Astrocyte (in vitro differentiated cells and primary cell): ENCODE measurements at places on chromosomes 5 and 9. TPM values are rescaled to one million over a fixed set of nuclear protein-coding genes. Genes with fewer than 3 reads are reported as not detected.

GRCh38 chr9:125752070-125752628, 5.0 kb downstream of the PBX3 start:
- no peak for DNase-seq

DNA sequence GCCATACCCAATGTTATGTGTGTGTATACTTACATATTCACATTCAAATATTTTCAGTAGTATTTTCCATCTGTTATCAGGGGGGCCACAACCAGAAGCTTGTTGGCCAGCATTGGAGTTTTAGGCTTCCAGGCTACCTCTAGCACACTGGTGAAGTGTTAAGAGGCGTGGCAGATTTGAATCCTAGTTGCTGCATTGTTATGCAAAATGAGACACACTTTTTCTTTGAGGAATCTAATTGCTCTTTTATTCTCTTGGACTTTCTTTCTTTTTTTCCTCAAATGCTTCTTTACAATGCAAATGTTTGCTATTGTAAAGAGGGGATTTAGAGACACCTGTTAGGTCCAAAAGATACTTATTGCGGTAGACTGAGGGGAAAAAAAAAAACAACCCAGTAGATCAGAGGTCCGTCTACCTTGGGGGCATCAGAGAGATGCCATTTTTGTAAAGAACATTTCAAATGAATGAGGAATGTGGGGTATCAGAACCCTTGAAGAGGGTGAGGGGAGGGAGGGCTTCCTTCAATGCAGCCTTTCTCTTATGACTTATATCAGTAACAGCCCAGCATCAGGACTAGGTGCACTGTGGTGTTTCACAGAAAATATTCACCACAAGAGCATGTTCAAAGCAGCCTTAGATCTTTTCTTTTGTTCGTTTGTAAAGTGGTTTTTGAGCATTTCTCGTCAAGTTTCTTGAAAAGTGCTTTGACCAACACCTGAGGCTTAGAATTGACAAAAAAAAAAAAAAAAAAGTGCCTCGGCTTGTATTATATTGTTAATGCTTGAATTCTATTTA, 3.8 kb downstream of the SMARCA2 start:
- DNase-seq, result no peak

- DNase-seq, result no peak
These were observed 72.2 kb upstream of the FRRS1L start for GRCh38 chr9:109239240-109239639.

DNA sequence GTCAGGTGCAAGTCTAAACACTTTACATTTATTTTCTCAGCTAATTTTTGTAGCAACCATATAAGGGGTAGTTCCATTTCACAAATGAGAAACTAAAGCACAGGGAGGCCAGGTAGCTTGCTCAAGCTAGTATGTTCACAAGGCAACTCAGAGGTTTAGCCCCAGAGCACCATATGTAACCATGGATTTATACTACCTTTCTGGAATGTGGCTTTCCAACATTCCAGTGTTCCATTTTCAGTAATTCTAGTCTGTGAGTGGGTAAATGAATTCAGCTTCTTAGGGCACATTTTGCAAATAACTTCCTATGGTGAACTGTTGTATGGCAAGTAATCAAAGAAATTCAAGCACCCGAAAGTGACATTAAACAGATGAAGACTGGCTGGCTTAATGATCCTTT, 25.0 kb upstream of the CAST start:
- DNase-seq, result no peak

DNA sequence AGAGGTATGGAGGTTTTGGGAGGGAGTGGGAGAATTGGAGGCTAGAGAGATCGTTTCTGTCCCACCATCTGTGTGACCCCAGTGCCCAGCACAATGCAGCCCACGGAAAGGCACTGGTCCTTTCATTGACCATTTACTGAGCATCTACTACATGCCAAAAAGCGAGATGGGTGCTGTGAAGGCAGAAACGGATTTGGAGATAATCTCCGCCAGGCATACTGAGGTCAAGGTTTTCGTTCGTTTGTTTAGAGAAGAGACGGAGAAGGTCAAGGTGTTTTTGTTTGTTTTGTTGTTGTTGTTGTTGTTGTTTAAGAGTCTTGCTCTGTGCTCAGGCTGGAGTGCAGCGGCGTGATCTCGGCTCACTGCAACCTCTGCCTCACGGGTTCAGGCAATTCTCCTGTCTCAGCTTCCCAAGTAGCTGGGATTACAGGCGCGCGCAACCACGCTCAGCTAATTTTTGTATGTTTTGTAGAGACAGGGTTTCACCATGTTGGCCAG, 593 bp upstream of the ZBTB43 start:
- DNase-seq, result no peak

DNA sequence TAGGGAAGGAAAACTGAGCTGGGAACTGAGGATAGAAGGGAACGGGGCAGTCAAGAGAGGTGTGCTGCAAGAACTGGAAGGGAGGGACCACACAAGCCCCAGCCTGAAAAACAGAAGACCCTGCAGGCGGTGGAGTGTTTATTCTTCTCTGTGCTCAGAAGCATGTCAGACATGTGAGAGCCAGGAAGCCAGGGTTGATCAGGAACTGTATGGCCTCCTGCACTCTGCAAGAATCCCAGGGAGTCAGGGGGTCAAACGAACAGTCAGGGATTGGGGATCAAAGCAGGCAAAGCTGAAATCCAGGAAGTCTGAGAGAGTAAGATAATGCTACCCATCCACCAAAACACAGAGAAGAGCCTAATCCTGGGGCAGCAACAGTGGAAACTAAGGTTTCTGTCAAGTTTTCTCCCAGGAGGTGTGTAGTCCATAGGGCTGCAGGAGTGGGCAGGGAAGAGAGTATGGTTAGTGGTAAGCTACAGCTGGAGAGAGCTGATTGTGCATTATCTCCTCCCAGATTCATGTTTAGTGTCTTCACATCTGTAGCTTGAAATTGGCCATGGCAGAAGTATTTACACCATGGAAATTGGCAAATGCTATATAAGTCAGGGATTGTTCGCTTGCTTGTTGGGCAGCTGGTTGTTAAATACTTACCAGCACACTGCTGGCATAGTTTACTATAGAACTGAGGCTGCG, 115.4 kb upstream of the SLC44A1 start:
- no peak for DNase-seq

DNA sequence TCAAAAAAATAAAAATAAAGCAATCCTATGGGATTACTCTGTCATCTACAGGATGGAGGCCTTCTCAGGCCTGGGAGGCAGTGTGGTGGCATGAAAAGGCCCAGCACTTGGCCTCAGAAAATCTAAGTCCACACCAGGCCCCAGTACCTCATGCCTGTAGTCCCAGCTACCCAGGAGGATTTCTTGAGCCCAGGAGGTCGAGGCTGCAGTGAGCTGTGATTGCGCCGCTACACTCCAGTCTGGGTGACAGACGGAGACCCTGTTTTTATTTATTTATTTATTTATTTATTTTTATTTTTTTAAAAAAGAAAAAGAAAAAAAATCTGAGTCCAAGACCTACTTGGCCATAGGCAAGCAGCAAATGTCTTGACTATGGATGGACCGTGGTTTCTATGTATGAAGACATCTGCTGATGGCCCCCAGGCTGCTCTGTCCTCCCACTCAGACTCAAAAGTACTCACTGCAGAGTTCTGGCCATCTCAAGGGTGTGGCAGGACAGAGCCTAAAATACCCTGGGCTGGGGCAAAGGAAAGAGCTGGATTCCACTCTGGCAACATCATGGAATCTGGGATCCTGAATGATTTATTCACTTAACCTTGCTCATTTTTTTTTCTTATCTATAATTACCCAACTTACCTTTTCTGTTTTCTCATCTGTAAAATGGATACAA, 55.0 kb downstream of the ARHGEF37 start:
- DNase-seq, result no peak

DNA sequence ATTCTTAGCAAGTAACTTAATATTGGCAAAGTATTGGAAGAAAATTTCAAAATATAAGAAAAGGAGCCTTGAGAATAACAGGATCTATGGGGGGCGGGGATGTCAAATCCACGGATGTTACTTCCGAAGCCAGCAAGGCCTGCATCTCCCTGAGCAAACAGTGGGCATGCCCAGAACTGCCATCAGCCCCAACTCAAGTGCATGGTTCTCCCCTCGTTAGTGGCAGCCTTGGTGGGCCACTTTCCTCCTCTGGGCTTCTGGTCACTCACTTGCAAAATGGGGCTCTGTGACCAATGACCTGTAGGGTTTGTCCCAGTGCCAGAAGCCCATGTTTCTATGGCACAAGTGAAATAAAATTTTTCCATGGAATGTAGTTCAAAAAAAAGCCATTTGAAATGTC, 27.2 kb upstream of the MED10 start:
- no peak for DNase-seq

- peak; percentile 88 for DNase-seq
These were observed 30.1 kb downstream of the GALNT10 start for GRCh38 chr5:154220625-154221024.

GRCh38 chr5:149618581-149619248, 37.4 kb downstream of the ARHGEF37 start:
- peak; percentile 43 for DNase-seq

GRCh38 chr5:90968319-90968718, 409.7 kb downstream of the ADGRV1 start:
- DNase-seq, result peak; percentile 71

- DNase-seq, result no peak
These were observed 49.2 kb downstream of the MRPL36 start for GRCh38 chr5:1750469-1750868.

- no peak for DNase-seq
These were observed 18.5 kb downstream of the IFNA5 start for GRCh38 chr9:21286659-21287058.

DNA sequence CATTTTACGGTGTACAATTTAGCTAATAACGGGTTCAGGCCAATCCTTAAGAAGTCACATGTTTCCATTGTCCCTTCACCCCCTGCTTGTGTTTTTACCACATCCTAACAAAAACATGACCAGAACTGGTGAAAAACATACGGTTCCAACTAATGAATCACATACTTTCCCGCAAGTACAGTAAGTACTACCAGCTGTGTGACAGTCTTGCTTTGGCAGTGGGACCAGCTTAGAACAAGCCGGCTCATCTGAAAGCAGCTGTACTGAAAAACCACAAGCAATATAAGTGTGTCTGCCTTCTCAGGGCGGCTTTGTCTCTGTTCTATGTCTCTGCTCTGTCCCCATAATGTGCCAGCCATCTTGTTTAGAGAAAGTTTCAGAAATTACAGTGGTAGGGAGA, 242.5 kb downstream of the BNC2 start:
- DNase-seq, result peak; percentile 99

DNA sequence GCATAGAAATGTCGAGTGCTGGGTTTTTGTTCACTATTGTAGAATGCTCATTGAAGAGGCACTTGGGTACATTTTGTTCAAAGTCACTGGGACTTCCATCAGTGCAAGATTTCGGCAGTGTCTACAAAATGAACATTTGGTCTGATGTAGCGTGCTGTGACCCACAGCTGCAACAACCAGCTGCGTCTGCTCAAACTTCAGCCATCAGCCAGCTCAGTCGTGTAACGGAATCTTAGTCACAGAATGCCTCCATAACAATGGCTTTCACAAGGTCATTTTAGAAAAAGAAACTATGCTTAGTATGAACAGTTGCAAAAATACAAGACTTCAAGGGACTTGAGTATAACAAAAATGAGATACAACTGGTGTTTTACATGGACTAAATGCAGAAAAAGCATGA, 828.1 kb upstream of the GRAMD2B start:
- peak; percentile 55 for DNase-seq

- DNase-seq, result no peak
These were observed 72.6 kb upstream of the PUM3 start for GRCh38 chr9:2916382-2916985.

DNA sequence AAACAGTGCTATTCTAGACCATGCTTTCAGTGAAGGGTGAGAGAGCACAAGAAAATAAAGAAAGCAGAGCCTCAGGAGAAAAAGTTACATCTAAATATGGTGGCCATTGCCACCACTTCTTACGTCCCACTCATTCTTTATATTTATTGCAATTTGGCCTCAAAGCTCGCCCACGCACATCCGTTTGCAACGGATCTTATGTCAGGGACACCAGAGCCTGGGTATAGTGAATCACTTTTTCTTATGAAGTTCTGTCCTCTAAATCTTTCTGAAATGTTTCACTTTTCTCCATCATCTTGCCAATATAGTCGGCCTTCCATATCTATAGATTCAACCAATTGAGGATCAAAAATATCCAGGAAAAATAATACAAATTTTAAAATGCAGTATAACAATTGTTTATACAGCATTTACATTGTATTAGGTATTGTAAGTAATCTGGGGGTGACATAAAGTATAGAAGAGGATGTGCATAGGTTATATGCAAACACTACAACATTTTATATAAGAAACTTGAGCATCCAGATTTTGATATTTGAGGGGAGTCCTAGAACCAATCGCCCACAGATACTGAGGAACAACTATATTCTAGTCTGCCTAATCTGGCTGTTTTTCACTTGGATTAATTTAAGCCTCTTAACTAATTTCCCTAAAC, 35.2 kb downstream of the GOLPH3 start:
- peak; percentile 41 for DNase-seq

- no peak for DNase-seq
These were observed 18.2 kb downstream of the ASS1 start for GRCh38 chr9:130462685-130463540.

- no peak for DNase-seq
These were observed 102.4 kb upstream of the PJA2 start for GRCh38 chr5:109511980-109512734.

DNA sequence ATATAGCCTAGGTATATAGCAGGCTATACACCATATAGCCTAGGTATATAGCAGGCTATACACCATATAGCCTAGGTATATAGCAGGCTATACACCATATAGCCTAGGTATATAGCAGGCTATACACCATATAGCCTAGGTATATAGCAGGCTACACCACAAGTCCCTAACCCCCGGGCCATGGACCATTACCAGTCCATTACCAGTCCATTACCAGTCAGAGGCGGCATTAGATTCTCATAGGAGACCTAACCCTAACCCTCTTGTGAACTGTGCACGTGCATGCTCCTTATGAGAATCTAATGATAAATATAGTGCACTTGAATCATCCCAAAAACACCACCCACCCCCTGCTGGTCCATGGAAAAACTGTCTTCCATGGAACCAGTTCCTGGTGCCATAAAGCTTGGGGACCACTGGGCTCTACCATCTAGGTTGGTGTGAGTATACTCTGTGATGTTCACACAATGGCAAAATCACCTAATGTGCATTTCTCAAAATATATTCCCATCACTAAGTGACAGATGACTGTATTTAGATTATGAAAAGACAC, 4.7 kb downstream of the PLIN2 start:
- no peak for DNase-seq

DNA sequence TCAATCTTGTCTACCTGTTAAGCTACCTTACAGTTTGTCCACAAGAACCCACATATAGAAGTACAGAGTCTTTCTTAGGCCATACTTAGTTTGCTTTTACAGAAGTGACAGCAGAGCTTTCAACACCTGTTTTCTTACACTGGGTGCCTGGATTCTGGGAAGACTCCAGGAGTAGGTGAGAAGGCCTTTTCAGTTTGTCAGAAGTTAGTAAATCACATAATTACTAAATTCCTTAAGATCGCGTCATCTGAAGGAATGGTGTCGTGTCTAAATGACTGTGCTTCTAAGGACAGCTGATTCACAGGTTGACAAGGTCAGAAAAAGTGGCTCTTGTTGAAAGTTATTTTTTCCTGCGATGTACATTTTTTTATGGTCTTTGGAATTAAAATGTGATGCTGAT, 97.0 kb upstream of the FAM120A start:
- DNase-seq, result peak; percentile 10

AQP7 gene
- 0.65 and 1.9 TPM in 2 replicates for total RNA-seq

WNK2 gene
- total RNA-seq, result 0.89 and 1.9 TPM in 2 replicates

ZFP2 gene
- 0.48 and 1.1 TPM in 2 replicates for total RNA-seq

CAMK4 gene
- total RNA-seq, result 3.5 and 3.8 TPM in 2 replicates

CDO1 gene
- total RNA-seq, result 3.9 and 6.1 TPM in 2 replicates

KCNV2 gene
- not detected in 2 replicates for total RNA-seq

PCDHGB5 gene
- 1.1 and 2.1 TPM in 2 replicates for total RNA-seq
